ENCODE measurements at places on chromosomes 3 and 15. TPM values are rescaled to one million over a fixed set of nuclear protein-coding genes. Genes with fewer than 3 reads are reported as not detected.

Gene ERICH6
- total RNA-seq, result 0.23 TPM

- DNase-seq, result no peak
Measured at GRCh38 chr3:30418443-30418842, 188.0 kb upstream of the TGFBR2 start.

GRCh38 chr3:125611908-125612307, 16.6 kb upstream of the OSBPL11 start:
- no peak for DNase-seq

DNA sequence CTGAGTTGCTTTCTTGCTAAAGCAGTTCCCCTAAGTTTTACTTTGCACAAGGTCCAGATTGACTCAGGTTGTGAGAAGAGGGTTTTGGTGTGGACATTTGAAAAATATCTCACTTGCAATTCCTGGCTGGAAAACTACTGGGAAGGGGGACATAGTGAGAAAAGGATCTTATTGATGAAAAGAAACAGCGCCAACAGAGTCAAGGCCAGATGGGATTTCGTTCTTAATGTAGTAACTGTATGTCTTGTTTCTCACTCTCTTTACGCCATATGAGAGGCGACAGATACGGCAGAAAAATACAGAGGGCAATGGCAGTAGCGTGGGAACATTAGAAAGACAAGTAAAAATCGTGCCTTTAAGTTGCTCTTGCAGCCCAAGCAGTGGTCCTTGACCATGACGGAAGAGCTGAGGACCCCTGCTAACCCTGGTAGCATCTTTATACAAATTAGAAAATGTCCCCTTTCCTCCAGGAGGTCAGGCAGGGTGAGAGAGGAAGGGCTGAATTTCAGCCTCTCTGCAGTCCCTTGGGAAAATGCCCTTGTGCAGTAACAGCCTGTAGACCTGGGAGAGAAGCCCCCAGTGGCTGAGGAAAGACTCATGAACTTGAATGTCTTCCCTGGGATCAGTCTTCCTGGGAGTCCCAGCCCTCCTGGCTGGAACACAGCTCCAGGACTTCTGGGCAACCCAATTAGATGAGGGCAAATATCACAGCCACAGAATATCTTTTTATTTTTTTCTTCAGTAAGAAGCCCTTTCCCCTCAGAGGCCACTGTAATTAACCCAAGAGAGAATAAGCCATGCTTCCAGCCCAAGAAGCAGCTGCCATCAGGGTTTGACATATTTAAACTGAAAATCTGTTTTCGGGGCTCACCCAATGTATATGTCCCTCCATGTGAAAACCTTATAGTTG, 113.4 kb downstream of the CD47 start:
- no peak for DNase-seq

All from activated naive CD8-positive, alpha-beta T cell treated with anti-CD3 and anti-CD28 coated beads, Interleukin-2, amount 10 ng/mL, durations not matched to agents 7 days and 5 days (primary cell).